ENCODE measurements at places on chromosomes 2 and 18. TPM values are rescaled to one million over a fixed set of nuclear protein-coding genes. Genes with fewer than 3 reads are reported as not detected.

The ITPRIPL1 gene
- 48.2 TPM for total RNA-seq

The KLHL29 gene
- total RNA-seq, result 0.12 TPM

The TUBA3E gene
- not detected for total RNA-seq

The STARD6 gene
- total RNA-seq, result not detected

The FSIP2 gene
- 0.14 TPM for total RNA-seq

Data from natural killer cell treated with Interleukin-12 subunit alpha and Interleukin-12 subunit beta and Interleukin-15 and Interleukin-18, amount 100 ng/mL, for 72 hours (primary cell).